Stimulated activated CD8-positive, alpha-beta memory T cell treated with anti-CD3 and anti-CD28 coated beads, Interleukin-4, amount 100 ng/mL, for 1 hour (primary cell): ENCODE measurements at places on chromosomes 1 and 21.
A peak's percentile ranks its signal among the peaks of the same experiment; 100 is the strongest.

- DNase-seq: no peak
Measured at GRCh38 chr1:201649761-201650622, 111.1 kb downstream of the NAV1 start.

DNA sequence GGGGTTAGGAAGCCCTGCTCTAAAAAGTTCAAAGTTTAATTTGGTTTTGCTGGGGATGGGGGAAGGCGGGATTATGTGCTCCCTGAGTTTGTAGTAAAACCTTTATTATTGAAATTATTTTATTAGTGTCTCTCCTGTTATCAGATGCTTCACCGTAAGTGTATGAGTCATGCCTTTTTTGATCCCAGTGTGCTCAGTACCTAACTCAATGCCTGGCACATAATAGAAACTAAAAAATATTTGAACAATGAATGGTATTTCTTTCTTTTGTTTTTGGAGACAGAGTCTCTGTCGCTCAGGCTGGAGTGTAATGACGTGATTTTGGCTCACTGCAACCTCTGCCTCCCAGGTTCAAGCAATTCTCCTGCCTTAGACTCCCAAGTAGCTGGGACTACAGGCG is 6.4 kb downstream of the SNRPE start:
- DNase-seq: no peak

- DNase-seq: no peak
Measured at GRCh38 chr1:37478451-37478881, 4.1 kb downstream of the ZC3H12A start.

GRCh38 chr1:204065174-204065985 is 7.5 kb upstream of the SOX13 start:
- no peak for DNase-seq

- DNase-seq: no peak
Measured at GRCh38 chr1:191490303-191490702, 668.0 kb upstream of the RGS18 start.

- DNase-seq: peak; percentile 74
Measured at GRCh38 chr1:234963180-234963903, 165.3 kb downstream of the TOMM20 start.

- DNase-seq: peak; percentile 20
Measured at GRCh38 chr1:212368073-212368484, 46.6 kb downstream of the PACC1 start.

- no peak for DNase-seq
Measured at GRCh38 chr1:43239484-43239883, 30.3 kb upstream of the TMEM125 start.

DNA sequence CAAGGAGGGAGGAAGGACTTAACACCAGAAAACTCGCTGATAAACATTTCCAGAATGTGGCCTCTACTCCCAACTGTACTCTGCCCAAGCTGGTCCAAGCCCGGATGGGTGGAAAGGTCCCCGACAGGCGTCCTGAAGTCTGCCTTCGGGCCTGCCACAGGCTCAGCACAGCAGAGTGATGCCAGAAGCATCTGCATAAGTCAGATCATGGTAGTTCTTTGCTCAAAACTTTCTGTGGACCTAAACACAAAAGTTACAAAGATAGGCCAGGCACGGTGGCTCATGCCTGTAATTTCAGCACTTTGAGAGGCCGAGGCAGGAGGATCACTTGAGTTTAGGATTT is 790 bp upstream of the UTS2 start:
- no peak for DNase-seq

GRCh38 chr1:27144049-27144748 is 10.7 kb downstream of the SLC9A1 start:
- DNase-seq: no peak

- DNase-seq: no peak
Measured at GRCh38 chr1:230350208-230350921, 75.8 kb downstream of the PGBD5 start.

DNA sequence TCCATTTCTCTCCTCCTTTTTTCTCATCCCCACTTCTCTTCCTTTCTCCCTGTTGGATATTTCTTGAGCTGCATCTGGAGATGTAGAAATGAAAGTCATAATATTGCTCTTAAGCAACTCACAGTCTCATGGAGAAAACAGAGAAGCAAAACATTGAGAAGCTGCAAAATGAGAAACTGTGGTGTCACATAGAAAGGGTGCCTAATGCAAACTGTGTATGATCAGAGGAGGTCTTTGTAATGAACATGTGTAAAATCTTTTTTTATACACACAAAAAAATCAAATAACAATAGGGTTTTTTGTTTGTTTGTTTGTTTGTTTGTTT is 11.8 kb upstream of the SLAMF7 start:
- DNase-seq: no peak

- DNase-seq: no peak
Measured at GRCh38 chr1:108601708-108602410, 42.0 kb downstream of the EEIG2 start.

- DNase-seq: no peak
Measured at GRCh38 chr1:150165622-150166612, 16.2 kb downstream of the PLEKHO1 start.

- no peak for DNase-seq
Measured at GRCh38 chr1:6476483-6476882, 10.5 kb upstream of the TNFRSF25 start.

DNA sequence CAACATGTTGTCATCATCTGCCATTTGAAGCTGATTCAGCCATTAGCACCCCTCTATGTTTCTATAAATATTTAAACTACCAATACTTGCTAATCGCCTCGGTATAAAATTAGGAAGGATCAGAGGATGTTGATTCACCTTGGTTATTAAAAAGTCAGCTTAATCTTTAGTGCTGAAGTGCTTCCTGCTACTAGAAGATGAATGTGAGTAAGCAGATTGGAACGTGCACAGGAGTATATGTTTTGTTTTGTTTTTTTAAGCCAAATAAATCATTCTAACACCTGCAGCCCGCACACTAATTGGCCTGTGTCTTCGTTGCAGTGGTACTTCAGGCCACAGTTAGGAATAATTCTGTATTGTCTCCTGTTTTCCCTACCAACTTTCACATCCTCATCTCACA is 485.7 kb downstream of the AJAP1 start:
- DNase-seq: no peak

- DNase-seq: peak; percentile 5
Measured at GRCh38 chr1:14915356-14916054, 238.0 kb upstream of the TMEM51 start.

DNA sequence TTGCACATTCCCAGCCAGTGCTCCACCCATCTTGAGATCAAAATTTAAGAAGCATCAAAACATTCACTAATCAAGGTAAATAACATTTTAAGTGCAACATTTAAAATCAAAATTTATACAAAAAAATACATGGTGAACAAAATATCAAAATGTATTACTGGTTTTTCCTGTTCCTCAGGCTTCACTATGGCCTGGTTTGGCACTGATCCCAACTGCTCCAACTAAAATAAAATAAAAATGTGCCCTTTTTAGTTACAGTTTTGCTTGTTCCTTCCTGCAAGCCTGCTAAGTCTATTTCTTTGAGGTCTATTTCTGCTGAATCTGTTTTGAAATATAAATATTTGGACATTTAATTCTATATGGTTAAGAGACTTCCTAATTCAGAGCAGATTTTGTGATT is 54.9 kb downstream of the ADAMTS1 start:
- no peak for DNase-seq

DNA sequence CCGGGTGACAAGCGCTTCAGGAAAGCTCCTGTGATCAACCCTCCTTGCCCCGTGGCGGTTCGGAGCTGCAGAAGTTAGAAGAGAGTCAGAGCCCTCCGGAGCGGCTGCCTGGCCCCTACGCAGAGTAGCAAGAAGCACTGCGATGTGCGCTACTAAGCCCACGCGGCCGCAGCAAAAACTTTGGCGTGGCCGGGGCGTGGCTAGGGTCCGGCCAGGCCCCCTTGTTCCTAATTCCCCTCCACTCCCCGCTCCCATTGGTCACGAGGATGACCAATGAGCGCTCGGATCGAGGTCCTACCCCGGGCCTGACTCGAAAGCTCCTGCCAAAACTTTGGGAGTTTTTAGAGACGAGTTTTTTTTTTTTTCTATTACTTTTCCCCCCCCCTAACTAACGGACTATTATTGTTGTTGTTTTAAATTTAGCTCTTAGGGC is at the start of gene HLX:
HLX (plus strand) TSS at position 368 of the 433 bp plus-strand sequence. CDS start 415 bp downstream, outside the sequence.
- no peak for DNase-seq

DNA sequence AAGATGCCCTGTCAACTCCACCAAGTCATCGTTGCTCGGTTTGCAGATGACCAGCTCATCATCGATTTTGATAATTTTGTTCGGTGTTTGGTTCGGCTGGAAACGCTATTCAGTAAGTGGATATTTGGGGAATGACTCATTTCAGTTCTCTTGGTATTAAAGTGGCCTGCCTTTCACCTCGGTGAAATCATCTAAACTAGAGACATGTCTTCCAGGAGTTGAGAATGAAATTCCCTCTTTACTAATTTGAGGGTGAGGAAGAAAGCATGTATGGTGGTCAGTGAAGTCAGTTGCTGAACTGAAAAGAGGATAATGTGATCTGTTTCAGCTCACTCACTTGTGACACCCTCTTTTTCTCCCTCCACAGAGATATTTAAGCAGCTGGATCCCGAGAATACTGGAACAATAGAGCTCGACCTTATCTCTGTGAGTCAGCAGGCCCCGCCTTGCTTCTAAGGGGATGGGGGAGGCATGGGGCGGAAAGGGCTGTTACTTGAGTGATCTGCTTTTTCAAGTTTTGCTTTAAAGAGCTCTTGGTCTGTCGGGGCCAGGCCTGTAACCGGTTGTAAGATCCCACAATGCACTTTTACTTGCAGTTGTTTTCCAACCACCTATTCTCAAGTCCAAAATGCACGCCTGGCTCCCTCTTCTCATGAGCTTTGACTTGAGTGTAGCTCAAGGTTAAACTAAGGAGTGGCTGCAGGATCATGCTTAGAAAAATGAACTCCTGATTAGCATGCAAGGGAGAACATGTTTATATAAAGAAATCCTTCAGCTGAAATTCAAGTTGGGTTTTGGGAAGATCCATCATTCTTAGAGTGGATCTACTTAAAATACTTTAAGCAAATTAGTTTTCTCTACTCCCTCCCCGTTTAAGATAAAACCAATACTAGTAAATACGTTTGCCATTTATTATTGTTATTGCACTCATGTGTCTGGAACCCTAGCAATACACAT is 59.8 kb downstream of the CAPN2 start:
- DNase-seq: no peak

DNA sequence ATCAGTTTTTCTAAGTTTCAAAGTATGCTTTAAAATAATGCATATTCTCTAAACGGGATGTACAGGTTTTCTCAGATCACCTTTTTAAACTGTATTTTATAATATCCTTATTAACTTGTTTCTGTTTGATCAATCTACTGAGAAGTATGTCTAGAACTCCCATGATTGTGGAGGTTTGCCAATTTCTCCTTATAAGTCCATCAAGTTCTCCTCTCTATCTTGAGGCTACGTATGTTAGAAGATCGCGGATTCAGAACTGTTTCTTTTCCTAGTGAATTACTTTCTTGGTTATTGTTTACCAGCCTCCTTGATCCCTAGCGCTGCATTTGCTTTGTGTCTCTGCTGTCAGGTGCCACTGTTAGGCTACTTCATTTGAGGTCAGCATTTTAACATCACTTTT is 89.2 kb downstream of the NPHP4 start:
- no peak for DNase-seq

DNA sequence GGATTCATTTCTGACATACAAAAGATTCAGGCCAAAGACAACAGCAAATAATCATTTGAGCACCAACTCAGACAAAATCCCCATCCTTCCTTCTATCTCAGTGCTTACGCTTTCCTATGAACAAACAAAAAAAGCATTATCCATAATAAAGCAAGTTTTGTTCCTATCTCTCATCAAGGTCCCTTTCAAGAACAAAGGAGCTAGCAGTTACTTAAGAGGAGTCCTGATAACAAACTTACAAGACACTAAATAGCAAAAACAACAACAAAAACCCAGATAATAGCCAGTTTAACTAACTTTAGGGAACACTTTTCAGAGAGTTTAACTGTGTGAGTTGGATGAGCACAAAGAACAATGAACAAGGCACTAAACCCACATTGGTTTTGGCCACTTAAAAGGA is 10.5 kb downstream of the EVI5 start:
- no peak for DNase-seq

GRCh38 chr1:112457955-112458354 is 50.8 kb upstream of the WNT2B start:
- DNase-seq: no peak

DNA sequence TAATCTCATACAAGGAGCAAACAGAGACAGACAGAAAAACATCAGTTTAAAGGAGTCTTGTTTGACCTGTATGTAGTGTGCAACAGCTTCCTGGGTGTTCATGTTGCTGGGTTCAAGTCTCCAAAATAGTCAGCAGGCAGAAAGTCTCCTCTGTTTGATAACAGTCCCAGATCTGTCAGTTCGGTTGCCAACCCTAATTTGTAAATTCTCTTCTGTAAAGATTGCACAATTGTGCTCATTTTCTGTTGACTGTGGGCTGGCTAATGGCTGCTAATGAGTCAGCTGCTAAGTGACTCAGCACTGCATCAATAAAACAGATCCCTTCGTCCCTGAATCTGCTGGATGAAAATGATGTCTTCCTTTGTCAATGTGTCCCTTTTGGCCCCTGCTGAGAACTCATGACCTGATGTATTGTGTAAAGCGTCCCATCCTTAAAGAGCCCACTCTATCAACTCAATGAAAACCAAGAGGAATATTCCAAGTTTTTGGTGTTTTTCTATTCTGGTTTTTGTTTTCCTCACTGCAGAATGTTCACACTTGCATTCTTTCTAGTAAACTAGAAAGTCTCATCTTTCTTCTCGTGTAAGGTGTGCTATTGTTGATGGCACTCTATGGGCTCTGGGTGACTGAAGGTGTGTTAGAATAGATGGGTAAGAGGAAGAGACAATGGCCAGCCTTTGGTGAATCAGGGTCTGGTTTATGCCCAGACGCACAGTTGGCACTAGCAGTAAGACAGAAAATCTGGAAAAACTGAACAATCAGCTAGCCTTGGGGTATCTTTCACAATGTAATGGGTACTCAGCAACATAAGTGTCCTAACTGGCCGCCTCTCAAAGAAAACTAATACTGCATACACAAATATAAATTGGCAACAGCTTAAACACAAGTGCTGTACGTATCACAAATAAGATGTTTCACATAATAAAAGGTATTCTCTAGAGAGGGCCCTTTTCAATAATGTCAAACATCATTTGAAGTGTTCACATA is 75.1 kb upstream of the SIPA1L2 start:
- DNase-seq: no peak

- no peak for DNase-seq
Measured at GRCh38 chr1:154860156-154860870, 9.8 kb downstream of the KCNN3 start.

DNA sequence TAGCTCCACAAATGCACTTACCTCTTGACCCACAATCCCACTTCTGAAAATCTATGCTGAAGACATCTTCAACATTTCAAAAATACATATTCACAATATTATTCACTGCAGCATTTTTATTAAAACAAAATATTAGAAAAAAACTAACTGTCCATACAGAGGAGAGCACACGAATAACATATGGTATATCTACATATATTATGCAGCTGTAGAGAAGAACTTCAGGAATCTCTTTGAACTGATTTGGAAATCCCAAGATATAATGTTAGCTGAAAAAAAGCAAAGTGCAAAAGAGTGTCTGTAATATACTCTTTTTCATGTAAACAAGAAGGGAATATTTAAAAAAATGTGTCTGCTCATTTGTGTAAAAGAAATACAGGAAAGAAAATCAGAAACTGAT is 11.5 kb downstream of the IPO9 start:
- no peak for DNase-seq
